ENCODE measurements at places on chromosomes 5 and 9. TPM values are rescaled to one million over a fixed set of nuclear protein-coding genes. Genes with fewer than 3 reads are reported as not detected.

DNA sequence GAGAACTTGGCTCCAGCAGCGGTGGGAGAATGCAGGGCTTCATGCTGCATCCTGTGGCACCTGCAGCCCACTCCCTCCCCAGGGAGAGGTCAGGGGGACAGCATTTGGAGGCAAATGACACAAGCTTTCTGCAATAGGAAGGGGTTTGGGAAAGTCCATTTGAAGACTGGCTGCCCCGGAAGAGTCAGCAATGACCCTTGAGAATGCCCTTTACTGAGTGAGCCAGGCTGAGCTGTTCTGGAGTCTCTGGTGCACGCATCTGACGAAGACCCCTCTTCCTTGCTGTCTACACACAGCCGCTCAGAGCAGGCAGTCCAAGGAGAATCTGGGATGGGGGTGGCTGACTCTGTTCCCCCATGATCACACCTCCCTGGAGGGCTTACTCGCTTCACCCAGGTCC lies 5.5 kb upstream of the NXNL2 start:
- H3K27ac ChIP-seq: no peak overlapping the region
- H3K36me3 ChIP-seq: no peaks in the 10 kb centered on the region
- H3K4me1 ChIP-seq: peaks cover 10% of the 10 kb centered on the region
- H3K4me3 ChIP-seq: no peak overlapping the region
- DNase-seq: no peak
- no peaks in the 10 kb centered on the region for H3K27me3 ChIP-seq

GRCh38 chr5:1995491-1995890 lies 112.8 kb upstream of the IRX4 start:
- no peak for DNase-seq
- no peaks in the 10 kb centered on the region for H3K27me3 ChIP-seq
- H3K4me1 ChIP-seq: no peaks in the 10 kb centered on the region
- no peak overlapping the region for H3K27ac ChIP-seq
- H3K4me3 ChIP-seq: no peak overlapping the region

DNA sequence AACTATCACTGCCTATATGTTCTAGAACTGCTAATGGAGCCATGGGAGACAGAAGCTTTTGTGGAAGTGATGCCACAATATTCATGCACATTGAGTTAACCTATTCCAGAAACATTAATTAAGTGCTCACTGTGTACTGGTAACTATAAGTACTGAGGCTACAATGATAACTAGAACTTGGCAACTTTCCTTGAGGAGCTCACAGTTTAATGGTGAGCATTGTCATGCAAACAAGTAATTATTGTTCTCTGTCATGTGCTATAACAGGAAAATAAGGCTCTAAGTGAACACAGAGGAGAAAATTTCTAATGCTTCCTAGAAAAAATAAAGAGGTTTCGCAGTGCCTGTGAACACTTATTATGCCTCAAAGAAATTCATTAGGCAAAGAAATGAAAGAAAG lies 142.2 kb downstream of the BAAT start:
- H3K4me3 ChIP-seq: no peak overlapping the region
- H3K4me1 ChIP-seq: no peaks in the 10 kb centered on the region
- H3K36me3 ChIP-seq: no peaks in the 10 kb centered on the region
- DNase-seq: no peak

DNA sequence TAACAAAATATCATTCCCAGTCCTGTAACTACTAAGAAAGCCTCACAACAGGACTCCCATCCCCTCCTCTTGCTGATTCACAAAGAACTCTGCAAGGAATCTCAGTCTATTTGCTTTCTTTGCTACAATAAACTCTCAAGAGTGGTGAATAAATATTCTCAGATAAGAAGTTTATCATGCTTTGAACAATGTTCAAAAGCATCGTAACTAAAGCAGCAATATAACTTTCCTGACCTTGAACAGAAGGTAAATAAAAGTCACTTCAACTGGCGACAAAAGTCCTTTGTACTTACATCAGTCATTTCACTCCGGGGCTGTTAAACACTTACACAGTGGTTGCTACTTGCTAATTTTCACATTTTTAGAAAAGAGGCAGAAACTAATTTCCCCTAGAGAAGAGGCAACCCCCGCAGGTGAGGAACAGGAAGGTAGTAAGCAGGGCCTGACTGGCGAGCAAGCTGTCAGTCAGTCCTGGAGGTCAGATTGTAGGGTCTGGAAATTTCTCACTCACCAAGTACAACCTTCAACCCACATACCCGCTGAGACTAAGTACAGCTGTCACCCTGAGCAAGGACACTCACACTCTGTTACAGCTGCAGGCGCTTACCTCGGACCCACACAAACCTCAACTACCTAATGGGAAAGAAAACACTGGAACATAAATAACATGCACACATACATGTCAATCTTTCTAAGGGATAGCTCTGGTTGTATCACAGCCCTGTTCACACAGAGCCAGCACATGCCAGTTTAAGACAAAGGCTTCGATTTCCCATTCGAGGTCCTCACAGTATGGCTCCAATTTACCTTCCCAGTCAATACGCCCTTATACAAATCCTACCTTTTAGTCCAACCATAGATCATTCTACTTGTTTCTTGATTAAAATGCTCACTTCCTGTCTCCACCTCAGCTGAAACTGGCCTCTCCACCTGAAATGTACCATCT lies 104.6 kb upstream of the RETREG1 start:
- H3K4me3 ChIP-seq: no peak overlapping the region
- peaks cover 3% of the 10 kb centered on the region for H3K36me3 ChIP-seq
- DNase-seq: peak; percentile 69
- peaks cover 36% of the 10 kb centered on the region for H3K4me1 ChIP-seq

GRCh38 chr9:108396193-108396592 lies 459.6 kb downstream of the ACTL7B start:
- no peak overlapping the region for H3K4me3 ChIP-seq
- no peaks in the 10 kb centered on the region for H3K4me1 ChIP-seq
- H3K27ac ChIP-seq: no peak overlapping the region
- no peaks in the 10 kb centered on the region for H3K36me3 ChIP-seq
- DNase-seq: no peak
- H3K27me3 ChIP-seq: no peaks in the 10 kb centered on the region

DNA sequence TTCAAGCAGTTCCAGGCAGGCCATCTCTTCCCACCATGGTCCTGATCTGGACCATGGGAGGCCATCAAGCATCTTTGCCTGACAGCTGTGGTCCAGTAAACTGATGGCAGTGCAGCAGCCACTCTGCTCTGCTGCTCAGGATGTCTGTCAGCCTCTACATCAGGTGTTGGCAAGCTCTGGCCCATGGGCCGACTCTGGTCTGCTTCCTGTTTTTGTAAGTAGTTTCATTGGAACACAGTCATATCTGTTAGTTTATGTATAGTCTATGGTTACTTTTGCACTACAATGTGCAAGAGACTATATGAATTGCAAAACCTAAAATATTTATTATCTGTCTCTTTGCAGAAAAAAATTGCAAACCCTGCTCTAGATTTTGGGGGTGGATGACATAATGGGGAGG lies 225.0 kb downstream of the KCTD16 start:
- no peak overlapping the region for H3K27ac ChIP-seq
- no peak for DNase-seq
- no peaks in the 10 kb centered on the region for H3K36me3 ChIP-seq
- no peaks in the 10 kb centered on the region for H3K4me1 ChIP-seq
- no peaks in the 10 kb centered on the region for H3K27me3 ChIP-seq

DNA sequence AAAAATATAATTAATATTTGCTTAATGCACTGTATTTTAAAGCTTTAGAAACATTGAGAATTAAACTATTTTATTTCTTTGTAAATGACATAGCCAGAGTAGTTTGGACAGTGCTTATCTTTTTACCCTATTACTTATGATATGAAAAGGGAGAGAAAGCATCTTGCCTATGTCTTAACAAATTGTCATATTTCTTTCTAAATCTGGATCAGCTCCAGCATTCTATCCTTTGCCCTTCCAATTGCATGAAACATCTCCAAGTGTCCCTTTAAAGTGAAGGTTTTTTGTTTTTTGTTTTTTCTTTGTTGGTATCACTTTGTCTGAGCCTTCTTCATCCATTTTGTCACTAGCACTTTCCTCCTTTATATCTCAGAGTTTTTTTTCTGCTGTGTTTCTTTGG lies 511.6 kb upstream of the FAM174A start:
- no peaks in the 10 kb centered on the region for H3K4me1 ChIP-seq
- no peaks in the 10 kb centered on the region for H3K36me3 ChIP-seq

DNA sequence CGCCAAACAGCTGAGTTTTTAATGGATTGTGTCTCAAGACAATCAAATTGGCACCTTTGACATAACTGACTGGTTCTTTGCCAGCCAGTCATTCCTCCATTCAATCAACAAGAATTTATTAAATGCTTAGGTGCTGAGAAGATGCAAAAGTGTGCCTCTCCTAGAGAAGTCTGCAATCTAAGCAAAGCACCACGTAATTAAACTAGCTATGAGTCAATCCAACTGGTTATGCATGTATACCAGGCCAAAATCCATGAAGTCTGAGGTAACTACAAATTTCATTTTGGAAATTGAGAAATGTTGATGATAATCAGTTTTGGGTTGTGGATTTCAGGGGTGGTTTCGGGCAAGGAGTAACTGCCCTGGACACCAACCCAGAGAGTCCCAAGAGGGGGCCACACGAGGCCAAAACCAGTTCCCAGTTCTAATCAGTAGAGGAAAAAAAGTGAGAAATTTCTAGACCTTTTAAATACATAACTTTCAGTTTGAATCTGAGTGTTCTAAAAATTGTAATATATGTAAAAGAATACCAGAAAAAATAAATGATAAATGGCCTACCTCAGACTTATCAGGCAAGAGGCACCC lies 92.6 kb downstream of the EFNA5 start:
- H3K4me3 ChIP-seq: no peak overlapping the region
- H3K27ac ChIP-seq: no peak overlapping the region
- H3K36me3 ChIP-seq: no peaks in the 10 kb centered on the region

DNA sequence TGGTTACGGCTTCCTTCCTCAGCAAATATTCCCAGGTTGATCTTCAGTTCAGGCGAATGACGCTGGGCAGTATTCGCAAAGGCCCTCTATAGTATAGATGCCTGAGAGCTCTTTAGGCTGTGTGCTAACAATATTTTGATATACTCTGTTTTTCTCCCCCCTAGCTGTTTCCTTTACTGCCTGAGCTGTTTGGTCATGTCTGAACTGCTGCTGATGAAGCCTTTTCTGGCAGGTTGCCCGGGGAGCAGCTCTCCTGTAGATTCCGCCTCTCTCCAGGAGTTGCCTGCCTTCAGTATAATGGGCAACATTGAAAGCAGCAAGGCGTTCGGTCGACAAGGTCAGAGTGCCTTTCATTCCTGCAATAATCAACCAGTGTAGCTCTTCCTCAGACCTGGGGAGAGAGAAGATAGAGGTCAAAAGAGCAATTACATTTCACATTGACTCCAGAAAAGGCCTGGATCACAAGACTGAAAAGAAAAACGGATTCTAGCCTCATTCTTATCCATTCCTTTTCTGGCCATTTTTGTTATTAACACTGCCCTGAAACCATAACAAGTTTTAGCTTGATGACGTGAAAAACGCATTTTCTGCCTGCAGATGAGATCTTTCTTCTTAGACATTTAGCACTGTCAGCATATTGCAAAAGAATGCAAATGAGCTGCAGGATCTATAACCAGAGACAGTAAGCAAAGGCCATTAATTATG lies 60.1 kb upstream of the ZNF608 start:
- H3K27me3 ChIP-seq: no peaks in the 10 kb centered on the region
- no peaks in the 10 kb centered on the region for H3K36me3 ChIP-seq
- no peak overlapping the region for H3K4me3 ChIP-seq
- DNase-seq: no peak

DNA sequence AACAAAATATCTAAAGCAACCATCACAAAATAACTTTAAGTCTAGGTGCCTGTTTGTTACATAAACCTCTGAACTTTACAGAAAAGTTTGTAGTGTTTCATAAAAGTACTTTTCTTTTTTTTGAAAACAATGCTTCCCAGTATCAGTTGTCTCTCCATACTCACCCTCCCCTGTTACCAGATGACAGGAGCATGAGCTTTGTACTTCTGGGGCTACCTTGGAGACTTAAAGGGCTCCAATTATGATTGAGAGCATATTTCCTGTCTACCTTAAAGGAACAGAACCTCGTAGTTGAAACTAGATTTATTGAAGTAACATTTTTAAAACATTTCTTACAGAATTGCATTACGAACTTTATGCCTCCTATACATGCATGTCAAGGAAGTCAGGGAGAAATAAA lies 55.4 kb upstream of the PPP1R2B start:
- H3K4me1 ChIP-seq: no peaks in the 10 kb centered on the region
- no peak overlapping the region for H3K4me3 ChIP-seq
- H3K27ac ChIP-seq: no peak overlapping the region
- DNase-seq: no peak
- H3K27me3 ChIP-seq: no peaks in the 10 kb centered on the region

DNA sequence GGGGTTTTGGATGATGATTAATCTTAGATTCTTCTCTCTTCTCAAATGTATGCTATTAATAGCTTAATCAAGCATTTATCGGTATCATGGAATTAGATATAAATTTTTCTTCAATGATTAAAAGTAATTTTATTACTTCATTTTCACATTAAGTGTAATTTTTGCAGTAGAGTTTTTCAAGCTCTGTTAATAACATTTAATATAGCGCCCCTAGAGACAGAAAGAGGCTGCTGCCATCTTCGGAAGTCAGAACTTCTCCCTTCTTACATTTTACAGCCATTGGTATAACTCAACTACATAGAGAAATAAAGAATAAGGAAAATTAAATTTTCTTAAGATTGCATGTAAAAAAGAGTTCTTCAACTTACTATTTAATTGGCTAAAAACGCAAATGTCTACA lies 540.3 kb downstream of the GABRG2 start:
- H3K36me3 ChIP-seq: no peaks in the 10 kb centered on the region
- no peaks in the 10 kb centered on the region for H3K27me3 ChIP-seq
- H3K27ac ChIP-seq: no peak overlapping the region
- no peaks in the 10 kb centered on the region for H3K4me1 ChIP-seq

GRCh38 chr9:2764353-2764752 lies 47.0 kb downstream of the KCNV2 start:
- peaks cover 6% of the 10 kb centered on the region for H3K4me1 ChIP-seq
- no peak for DNase-seq
- H3K36me3 ChIP-seq: no peaks in the 10 kb centered on the region
- no peaks in the 10 kb centered on the region for H3K27me3 ChIP-seq

GRCh38 chr9:86828631-86829030 lies 118.7 kb downstream of the GAS1 start:
- H3K27ac ChIP-seq: no peak overlapping the region
- no peaks in the 10 kb centered on the region for H3K27me3 ChIP-seq
- H3K4me1 ChIP-seq: no peaks in the 10 kb centered on the region

GRCh38 chr9:22215521-22215920 lies 206.4 kb upstream of the CDKN2B start:
- no peaks in the 10 kb centered on the region for H3K4me1 ChIP-seq
- no peaks in the 10 kb centered on the region for H3K36me3 ChIP-seq
- no peak overlapping the region for H3K27ac ChIP-seq
- no peaks in the 10 kb centered on the region for H3K27me3 ChIP-seq

NFX1 gene
- 32.6 TPM for total RNA-seq

C9 gene
- 0.39 TPM for total RNA-seq

ADAMTS13 gene
- 5.3 TPM for total RNA-seq

SEC24A gene
- total RNA-seq: 47.4 TPM

PTPRD gene
- total RNA-seq: 55.9 TPM

TAF1L gene
- total RNA-seq: not detected

CYSTM1 gene
- 93.5 TPM for total RNA-seq

SLC6A7 gene
- total RNA-seq: not detected

TMEM38B gene
- 38.6 TPM for total RNA-seq
